ENCODE measurements at places on chromosomes 1 and 21.

DNA sequence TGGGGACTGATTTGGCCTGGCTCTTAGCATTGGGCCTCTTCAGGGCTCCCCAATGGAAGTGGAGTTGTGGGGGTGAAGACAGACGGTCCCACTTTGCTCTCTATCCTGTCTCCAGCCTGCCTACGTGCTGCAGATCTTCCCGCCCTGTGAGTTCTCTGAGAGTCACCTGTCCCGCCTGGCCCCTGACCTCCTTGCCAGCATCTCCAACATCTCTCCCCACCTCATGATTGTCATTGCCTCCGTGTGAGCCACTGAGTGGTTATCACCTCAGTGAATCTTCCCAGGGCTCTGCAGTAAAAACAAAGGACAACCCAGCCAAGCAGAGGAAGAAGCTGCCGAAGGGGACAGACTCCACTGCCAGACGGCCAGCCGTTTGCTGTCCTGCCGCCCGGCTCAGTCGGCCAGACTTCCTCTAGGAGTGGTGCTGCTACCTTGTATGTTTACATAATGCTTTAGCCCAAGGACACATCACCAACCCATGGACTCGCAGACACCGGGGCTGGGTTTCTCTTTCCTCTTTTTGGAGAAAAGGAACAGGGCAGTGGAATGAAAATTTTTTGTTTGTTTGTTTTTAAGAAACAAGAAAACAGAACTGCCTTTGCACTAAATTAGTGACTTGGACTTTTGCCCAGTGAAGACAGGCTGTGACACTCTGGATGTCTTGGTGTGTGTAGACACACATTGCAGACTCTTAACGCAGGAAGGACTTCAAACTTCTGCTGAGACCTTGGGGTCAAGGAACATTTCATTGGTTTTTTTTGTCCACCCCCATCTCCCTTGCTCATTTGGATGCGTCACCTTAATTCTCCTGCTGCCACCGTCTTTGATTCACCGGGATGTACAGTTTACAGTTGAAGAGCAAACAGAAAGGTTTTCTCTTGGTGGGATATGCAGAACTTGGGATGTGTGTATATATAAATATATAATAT, 36.5 kb downstream of the ZBTB17 start:
- no peak for DNase-seq

- DNase-seq, result no peak
Observed at GRCh38 chr1:57204942-57205787, 218.7 kb downstream of the DAB1 start.

GRCh38 chr21:43345746-43346409, 81.1 kb downstream of the SIK1 start:
- DNase-seq, result no peak

GRCh38 chr1:174764191-174764590, 235.6 kb upstream of the CACYBP start:
- no peak for DNase-seq

GRCh38 chr1:228370941-228371740, 35.5 kb downstream of the TRIM11 start:
- no peak for DNase-seq

- no peak for DNase-seq
Observed at GRCh38 chr1:151593730-151594129, 18.1 kb upstream of the SNX27 start.

DNA sequence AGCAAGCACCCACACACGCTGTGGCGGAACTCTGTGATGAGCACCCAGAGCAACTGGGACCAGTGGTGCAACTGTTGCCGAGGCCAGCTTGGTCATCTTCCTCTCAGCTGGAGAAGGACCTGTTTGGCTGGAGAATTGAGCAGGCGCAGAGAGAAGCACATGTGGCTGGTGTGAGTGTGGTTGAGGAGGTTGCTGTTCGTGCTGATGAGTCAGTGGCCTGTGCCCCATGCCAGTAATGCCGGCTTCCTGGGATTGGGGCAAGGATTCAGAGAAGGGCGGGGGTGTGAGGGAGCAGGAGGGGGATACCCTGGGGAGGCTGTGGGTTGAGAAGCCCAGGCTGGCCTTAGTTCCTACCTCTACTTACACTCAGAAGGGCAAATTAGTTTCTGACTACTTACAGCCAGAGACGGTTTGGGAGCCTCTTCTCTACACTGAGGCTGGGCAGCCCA, 57.5 kb upstream of the EPS8L3 start:
- no peak for DNase-seq

DNA sequence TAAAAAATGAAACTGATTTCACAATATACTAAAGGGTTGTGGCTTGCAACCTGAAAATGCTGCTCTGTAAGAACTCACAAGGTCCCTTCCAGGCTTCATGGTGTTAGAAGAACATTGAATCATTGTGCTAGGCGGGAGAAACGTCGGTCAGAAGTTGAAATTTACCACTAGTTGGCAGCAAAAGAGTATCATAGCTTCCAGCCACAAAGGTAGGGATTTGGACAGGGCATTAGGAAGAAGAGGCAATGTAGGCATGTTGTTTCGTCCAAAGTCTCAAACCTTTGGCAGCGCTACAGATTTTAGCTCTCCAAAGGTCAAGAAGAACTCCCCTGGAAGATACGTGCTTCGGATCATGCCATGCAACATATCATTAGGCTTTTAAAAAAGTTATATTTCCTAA, 62.5 kb upstream of the ZP4 start:
- DNase-seq, result no peak

GRCh38 chr1:43359696-43360095, 915 bp downstream of the CDC20 start:
- DNase-seq, result no peak

DNA sequence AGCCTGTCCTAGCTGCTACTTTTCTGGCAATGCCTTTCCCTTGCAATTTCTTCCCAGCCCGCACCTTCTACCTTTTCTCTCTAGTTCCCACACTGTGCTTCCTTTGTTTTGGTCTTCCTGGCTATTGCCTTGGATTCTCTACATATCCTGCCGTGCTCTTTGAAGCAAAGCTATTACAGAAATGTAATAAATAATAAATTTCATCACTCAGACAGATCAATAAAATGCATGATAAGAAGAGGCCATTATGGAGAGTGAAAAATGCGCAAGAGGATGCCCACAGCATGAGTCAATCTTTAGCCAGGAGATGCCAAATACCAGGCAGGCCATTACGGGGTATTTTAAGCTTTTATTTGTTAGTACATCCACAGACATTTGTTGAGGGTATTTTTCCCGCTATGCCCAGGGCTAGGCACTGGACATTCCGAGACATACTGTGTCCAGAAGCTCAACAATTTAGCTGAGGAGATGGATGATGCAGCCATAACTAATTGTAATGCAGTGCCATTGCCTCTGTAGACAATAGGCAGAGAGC, 163.6 kb downstream of the ST6GALNAC3 start:
- DNase-seq, result no peak

- no peak for DNase-seq
Observed at GRCh38 chr1:20443703-20444586, 42.1 kb downstream of the CAMK2N1 start.

DNA sequence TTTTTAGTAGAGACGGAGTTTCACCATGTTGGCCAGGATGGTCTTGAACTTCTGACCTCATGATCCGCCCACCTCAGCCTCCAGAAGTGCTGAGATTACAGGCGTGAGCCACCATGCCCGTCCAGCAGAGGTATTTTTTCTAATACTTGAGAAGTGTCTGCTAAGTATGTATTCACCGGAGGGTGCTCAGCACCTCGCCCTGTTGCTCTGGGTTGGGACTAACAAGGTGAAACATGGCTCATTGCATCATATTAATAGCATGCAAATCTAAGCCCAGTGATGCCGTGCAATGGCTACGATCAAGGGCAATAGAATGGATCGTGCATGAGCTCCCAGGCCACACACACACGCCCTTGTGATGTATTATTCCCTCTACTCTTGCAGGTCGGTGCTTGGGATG, 68.7 kb downstream of the PDE9A start:
- no peak for DNase-seq

DNA sequence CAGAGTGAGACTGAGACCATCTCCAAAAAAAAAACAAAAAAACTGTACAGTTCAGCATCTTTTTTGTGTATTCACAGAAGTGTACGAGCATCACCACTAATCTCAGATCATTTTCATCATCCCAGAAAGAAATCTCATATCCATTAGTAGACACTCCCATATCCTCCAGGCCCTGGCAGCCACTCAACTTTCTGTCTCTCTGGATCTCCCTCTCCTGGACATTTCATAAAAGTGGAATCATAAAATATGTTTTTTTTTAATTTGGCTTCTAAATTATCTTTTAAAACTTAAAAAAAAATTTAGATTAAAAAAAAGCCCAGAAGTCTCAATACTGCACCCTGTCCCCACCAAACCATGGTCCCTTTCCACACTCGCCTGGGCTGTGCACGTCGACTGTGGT, 22.1 kb downstream of the RIPPLY3 start:
- no peak for DNase-seq

DNA sequence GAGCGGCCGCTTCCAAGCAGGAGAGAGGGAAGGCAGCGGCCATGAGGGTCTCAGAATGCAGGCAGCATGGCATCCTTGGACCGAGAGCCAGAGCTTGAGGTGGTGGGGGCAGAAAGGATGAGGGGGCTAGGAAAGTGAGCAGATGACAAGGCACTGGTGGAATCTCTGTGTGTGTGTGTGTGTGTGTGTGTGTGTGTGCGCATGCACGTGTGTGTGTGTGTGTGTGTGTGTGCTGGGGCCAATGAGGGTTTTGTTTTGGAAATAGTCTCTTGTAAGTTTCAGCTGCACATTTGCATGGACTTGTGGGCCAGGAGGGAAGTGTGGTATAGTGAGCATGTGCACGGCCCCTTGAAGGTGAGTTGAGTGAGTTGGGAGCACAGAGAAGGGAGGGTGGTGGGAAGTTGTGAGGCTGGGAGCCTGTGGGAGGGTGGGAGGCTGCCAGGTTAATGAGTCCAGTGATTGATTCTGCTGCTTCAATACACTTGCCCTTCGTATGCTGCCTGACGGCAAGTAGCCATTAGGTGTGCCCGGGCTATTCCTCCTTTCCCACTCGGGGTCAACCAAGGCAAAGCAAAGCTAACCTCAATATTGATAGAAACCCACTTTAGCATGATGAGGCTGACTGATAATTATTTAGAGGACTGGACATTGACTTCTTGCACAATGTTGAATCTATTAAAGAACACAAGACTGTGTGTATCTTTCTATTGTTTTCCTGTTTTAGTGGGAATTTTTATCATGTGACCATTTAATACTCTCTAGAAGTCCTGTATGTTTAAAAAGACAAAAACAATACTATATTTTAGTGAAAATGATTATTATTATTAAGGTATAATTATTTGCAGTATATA, 80.3 kb downstream of the PROX1 start:
- DNase-seq, result no peak

DNA sequence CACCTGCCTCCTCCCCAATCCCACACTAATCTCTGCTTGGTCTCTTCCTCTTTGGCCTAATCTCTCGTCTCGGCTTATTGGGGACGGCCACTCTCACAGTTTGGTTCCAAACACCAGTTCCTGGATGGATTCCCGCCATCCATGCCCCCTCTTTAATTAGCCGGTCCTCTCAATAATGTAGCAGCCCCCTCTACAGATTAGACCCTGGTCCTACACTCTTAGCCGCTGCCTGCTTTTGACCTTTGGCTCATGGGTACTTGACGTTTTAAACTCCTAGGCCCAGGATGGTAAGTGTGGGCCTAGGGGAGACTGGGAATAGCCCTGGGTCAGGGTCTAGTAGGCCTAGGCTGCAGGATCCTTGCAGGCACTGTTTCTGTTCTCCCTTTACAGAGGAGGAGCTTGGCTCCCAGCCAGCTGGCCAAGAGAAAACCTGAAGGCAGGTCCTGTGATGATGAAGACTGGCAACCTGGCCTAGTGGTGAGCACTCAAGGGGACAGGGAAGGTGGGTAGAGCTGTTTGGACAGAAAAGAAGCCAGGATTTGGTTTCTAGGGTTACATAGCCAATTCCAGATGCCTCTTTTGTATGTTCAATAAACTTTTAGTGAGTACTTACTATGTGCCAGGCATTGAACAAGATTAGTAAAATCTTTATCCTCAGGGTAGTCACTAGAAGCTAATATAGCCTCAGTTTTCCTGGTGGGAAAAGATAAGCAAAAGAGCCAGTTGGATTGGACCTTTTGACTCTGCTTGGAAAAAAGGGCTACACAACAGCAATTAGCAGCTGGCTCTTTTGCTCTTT, 758 bp downstream of the RAD54L start:
- no peak for DNase-seq

GRCh38 chr1:66396212-66396890, 137.6 kb upstream of the SGIP1 start:
- no peak for DNase-seq

- no peak for DNase-seq
Observed at GRCh38 chr1:6448749-6449631, 17.0 kb downstream of the TNFRSF25 start.

- no peak for DNase-seq
Observed at GRCh38 chr1:44240802-44241671, 27.8 kb downstream of the DMAP1 start.

DNA sequence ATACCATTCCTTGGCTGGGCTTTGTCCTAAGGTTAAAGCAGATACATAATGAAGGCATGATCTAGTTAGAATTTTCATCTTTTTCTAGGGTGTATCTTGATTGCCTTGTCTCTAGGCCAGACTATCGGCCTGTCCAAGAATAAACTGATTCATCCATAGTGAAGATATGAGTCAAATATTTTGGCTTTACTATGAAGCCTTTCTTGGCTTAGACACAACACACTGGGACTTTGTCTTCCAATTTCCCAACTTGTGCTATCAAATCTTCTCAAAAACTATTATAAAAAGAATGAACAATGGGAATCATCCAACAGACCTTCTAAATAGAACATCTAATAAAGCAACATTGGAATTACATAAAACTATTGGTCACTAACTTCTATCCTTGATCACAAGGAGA, 64.8 kb downstream of the WARS2 start:
- DNase-seq, result no peak

- no peak for DNase-seq
Observed at GRCh38 chr21:39610703-39611102, 2.0 kb upstream of the B3GALT5 start.

DNA sequence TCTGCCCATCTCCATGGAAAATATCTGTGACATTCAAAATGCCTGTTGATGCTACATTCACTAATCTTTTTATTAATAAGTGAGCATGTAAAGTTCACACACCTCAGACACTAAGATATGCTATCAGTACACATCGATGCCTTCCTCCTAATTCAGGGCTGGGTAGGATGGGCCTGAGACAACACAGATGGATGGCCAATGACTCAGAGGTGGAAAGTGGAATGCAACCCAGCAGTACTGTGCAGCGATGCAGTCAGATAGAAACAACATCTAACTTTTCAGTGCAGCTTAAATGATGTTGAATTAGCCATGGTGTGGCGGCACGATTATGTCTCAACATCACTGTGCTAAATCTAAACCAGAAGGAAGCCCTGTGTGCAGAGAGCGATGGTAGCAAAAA, 161.6 kb upstream of the KCNJ15 start:
- DNase-seq, result no peak

- DNase-seq, result peak; percentile 13
Observed at GRCh38 chr21:45109831-45110492, 35.6 kb downstream of the ADARB1 start.

- no peak for DNase-seq
Observed at GRCh38 chr1:201328576-201328975, 45.3 kb downstream of the PKP1 start.

GRCh38 chr1:210418863-210419650, 90.4 kb downstream of the HHAT start:
- DNase-seq, result no peak

GRCh38 chr1:179228783-179229213, 679 bp downstream of the ABL2 start:
- peak; percentile 17 for DNase-seq
